ENCODE measurements at places on chromosomes 7 and 10.

GRCh38 chr10:44217274-44217820 is 167.6 kb downstream of the CXCL12 start:
- DNase-seq: no peak

DNA sequence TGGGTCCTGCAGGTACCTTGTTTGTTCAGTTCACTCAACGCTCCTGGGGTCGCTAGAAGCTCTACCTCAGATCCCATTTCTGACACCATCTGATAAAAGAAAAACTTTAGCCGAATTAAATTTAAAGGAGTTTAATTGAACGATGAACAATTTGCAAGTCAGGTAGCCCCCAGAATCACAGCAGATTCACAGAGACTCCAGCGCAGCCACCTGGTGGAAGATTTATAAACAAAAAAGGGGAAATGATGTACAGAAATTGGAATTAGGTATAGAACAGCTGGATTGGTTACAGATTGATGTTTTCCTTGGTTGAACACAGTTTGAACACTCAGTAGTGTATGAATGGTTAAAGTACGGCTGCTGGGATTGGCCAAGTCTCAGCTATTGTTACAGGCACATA is 23.1 kb downstream of the FBXL13 start:
- no peak for DNase-seq

DNA sequence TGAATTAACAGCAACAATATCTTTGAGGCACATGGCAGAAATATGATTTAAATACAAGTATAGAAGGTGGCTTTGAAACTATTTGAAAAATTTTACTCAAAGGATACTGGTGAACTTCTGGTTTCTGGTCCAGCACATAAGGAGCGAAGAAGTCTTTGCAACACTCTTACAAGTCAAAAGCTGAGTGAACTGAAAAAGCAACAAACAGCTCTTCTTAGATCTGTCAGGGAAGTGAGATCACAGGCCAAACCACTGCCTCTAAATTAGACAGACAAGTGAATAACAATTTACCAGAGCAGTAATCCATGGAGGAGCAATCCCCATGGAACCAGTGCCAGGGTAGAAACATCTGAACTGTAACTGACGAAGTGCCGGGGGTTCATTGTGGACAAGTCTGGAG is 9.6 kb upstream of the VWC2 start:
- no peak for DNase-seq

- DNase-seq: no peak
Observed at GRCh38 chr7:6643915-6644625, 7.0 kb downstream of the ZNF316 start.

DNA sequence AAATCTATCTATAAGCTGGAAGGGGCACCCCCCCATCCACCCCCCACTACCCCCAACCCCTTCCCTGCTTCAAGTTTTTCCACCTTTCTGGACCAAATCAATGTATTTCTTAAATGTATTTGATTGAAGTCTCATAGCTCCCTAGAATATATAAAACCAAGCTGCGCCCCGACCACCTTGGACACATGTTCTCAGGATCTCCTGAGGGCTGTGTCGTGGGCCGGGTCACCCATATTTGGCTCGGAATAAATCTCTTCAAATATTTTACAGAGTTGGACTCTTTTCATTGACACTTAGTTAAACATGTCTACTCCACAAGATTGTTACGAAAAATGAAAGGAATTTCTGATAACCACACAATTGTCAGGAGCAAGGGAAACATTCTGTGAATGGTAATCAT is 215.6 kb downstream of the ADARB2 start:
- DNase-seq: no peak

DNA sequence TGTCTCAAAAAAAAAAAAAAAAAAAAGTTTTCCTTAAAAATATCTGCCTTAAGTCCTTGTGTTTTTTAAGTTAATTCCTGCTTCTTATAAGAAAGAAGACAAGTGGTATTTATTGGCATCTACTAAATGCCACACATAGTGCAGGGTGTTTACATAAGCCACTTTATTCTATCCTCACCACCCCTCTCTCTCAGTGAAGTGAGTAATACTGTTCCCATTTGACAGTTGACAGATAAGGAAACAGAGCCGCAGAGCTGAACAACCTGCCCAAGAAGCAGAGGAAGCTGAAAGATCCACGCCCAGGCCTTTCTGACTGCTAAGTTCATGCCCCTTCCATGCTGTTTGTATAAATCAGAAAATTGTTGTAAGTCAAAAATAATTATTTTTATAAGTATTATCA is 54.1 kb downstream of the ABLIM1 start:
- peak; percentile 20 for DNase-seq

- DNase-seq: no peak
Observed at GRCh38 chr7:148395990-148396716, 194.4 kb upstream of the C7orf33 start.

- DNase-seq: no peak
Observed at GRCh38 chr10:33566001-33566400, 231.5 kb upstream of the NRP1 start.

DNA sequence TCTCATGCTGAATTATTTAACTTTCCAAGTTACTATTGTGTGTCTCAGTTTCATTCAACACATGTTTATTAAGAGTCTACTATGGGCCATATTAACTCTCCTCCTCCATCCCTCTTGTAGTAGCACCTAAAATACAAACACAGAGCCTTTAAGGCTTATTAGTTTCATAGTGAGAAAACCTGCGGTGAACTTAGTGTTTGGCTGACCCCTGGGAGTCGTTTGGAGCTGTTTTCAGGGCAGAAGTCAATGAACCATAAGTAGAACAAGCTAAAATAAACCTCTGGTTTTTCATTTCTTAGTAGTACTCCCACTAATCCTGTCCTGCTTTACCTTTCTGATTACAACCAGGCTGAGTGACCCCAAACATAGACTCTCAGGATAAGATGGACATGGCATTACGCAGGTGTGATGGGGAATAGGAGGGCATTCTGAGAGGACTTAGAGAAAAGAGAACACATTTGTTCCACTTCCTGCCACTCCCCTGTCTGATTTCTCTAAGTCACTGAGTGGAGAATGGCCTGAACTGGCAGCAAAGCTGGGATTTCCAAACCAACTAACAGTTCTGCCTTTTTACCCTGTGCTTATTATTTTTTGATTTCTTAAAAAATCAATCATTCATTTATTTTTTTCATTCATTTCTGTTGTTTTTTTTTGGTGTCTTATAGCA is 74.5 kb downstream of the LRMDA start:
- no peak for DNase-seq

GRCh38 chr7:23713285-23714149 is 3.5 kb downstream of the STK31 start:
- DNase-seq: no peak

- no peak for DNase-seq
Observed at GRCh38 chr7:142248-142941, 50.0 kb upstream of the FAM20C start.

- peak; percentile 63 for DNase-seq
Observed at GRCh38 chr10:71713135-71714030, 6.2 kb downstream of the C10orf105 start.

DNA sequence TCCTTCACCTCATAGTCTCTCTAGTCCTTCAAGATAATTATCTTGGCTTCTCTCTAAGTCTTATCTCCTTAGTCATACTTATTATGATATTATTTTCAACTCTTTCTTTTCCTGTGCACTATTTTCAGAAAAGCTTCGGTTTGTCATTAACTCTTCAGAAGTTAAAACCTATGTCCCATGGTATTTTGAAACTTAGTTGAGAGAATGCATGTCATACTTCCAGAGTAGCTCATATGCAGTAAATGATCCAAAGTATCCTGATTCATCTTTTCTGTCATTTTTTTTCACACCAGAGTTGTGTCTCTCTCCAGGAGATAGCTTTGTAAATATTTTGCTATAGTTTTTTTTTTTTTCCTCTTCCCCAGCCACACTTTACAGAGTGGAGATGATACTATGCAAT is 1008.6 kb downstream of the NRG3 start:
- DNase-seq: no peak

- DNase-seq: no peak
Observed at GRCh38 chr7:90262438-90262837, 17.5 kb downstream of the CFAP69 start.

DNA sequence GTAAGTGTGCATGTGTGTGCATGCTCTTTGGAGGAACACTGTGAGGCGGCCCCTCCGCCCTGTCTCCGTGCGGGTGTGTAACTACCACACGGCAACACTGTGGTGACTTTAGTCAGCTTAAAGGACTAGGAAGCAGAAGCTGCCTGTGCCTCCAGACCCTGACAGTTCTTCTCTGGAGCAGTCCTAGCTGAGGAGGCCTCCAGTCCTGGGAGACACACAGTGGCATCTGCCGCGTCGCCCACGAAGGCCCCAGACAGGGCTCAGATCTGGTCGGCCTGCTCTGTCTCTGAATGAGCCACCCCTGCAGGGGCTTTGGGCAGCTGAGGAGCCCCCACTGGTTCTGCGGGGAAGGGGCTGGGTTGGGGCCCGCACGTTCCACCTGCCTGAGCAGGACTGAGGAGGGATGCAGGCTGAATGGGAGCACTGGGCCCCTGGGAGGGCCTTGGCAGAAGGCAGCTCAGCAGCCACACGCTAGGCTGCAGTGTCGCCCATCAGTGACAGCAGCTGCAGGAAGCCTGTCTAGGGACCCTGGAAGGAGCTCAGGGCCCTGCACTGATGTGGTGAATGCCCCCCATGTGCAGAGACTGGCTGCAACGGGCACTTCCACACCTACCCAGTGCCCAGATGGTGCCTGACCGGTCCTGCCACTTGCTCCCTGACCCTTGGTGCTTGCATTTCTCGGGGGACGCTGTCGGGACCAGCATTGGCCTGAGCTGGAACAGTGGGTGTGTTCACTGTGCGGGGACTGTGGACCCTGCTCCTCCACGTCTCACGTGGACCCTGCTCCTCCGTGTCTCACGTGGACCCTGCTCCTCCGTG is 27.3 kb upstream of the KNDC1 start:
- DNase-seq: peak; percentile 5

GRCh38 chr7:96236198-96237039 is 85.5 kb downstream of the SLC25A13 start:
- DNase-seq: no peak

DNA sequence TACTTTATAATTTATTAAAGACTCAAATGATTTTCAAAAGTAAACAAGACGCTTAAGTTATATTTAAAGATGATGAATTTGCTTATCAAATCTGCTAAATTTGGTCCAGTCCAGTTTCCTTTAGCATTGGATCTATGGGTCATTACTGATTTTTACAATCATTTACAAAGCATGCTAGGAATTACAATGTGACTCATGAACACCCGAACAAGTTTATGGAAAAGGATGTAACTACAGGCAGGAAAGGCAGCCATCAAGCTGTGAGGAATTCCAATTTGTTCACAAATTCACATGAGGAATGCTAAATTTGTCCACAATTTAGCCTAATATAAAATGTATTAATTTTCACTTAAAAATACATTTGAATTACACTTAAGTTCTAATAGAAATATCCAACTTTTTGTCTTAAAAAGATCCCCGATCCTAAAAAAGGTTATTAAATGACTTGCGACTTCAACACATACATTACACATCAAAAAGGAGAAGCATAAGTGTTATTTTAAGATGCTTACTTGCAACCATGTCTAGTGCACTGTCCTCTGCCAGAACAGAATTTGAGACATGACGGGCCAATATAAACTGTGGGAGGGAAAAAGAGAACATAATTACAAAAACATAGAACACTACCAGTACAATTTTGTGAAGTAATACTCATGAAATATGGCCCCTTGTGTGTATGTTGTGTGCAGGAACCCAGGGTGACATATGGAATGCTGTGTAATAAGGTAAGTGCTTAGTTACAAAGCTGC is 194.2 kb upstream of the SLC26A5 start:
- no peak for DNase-seq

- DNase-seq: no peak
Observed at GRCh38 chr7:33643530-33643929, 261.8 kb upstream of the BMPER start.

DNA sequence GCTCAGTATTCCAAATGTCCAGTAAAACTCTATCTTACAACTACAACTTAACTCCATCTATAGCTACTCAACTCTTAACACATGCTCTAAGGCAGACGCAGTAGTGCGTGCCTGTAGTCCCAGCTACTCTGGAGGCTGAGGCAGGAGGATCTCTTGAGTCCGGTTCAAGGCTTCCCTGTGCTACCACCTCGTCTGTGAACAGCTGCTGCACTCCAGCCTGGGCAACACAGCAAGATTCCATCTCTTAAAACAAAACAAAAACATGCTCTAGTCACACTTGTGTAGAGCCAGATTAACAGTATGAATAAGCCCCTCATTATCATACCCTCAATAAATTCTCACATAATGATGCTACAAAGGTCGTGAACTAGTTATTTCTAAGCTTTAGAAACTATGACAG is 3.6 kb downstream of the BAZ1B start:
- no peak for DNase-seq

DNA sequence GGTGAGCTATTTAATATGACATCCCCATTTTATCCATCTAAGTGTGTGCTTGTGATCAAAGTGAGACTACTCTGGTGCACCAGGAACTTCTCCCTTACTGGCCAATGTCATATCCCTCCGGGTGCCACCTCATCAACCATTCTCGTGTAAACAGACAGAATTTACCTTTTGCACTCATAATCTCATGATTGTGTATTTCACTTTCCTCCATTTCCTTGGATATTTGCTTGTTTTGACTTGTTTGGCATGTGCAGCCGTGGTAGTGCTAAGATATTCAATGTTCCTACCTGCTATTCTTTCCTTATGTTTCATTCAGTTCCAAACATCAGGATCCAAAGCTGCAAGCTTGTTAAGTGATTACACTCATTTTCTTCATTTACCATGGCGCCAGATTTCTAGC is 280.5 kb upstream of the SP8 start:
- no peak for DNase-seq

GRCh38 chr7:114084472-114085312 is 165.9 kb upstream of the PPP1R3A start:
- peak; percentile 21 for DNase-seq

GRCh38 chr10:77160679-77161078 is 476.9 kb downstream of the KCNMA1 start:
- no peak for DNase-seq

DNA sequence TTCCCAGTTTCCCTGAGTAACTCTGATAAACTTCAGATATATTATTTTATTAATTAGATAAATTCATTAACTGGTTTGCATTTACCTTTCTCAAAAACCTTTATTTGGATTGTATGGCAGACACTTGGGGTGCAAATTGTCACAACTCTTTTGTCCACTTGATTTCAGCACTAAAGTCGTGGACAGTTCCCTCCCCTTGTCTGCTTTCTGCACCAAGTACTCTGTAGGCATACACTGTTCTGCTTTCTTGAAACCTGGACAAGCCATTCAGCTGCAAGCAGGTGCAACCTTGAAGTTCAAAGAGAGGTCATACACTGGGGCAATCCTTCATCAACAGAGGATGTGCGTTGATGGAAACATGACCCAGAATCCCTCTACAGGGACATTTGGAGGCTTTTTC is 162.9 kb downstream of the ARL5B start:
- no peak for DNase-seq

DNA sequence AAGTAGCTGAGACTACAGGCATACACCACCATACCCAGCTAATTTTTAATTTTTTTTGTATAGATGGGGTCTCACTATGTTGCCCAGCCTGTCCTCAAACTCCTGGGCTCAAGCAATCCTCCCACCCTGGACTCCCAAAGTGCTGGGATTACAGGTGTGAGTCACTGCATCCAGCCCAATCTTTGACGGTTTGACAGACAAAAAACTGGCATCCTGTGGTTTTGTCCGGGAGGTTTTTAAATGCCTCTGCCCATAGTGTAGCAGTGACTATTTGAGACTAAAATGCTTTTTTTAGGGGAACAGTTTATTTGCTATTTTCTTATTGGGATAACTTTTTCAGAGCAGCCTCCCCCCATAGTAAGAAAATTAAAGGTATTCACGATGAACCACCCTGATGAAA is 523.7 kb upstream of the GALNT17 start:
- DNase-seq: no peak

Measured in activated CD4-positive, alpha-beta memory T cell treated with anti-CD3 and anti-CD28 coated beads for 36 hours (primary cell).